Smooth muscle cell of the pulmonary artery (primary cell): ENCODE measurements at places on chromosomes 13 and 19. TPM values are rescaled to one million over a fixed set of nuclear protein-coding genes. Genes with fewer than 3 reads are reported as not detected.

Gene ZNF486
- total RNA-seq = 3.6 and 4.0 TPM in 2 replicates

Gene KLF12
- 12.3 and 25.4 TPM in 2 replicates for total RNA-seq

Gene MYO16
- total RNA-seq = not detected in 2 replicates

Gene ICAM4
- total RNA-seq = 0.10 and 0.52 TPM in 2 replicates

Gene PRX
- 1.4 and 1.6 TPM in 2 replicates for total RNA-seq

Gene GPR180
- total RNA-seq = 14.2 and 16.2 TPM in 2 replicates

Gene MYPOP
- total RNA-seq = 2.2 and 3.5 TPM in 2 replicates

Gene SPTBN4
- total RNA-seq = 1.2 and 5.3 TPM in 2 replicates

Gene KCNK6
- 9.3 and 13.0 TPM in 2 replicates for total RNA-seq

Gene FGF14
- total RNA-seq = under 0.01 TPM in 1 of 2 replicates, not detected in the other

Gene ADPRHL1
- total RNA-seq = 0.85 and 1.1 TPM in 2 replicates

Gene CDX2
- total RNA-seq = not detected in 2 replicates

Gene ZNF561
- total RNA-seq = 39.2 and 42.5 TPM in 2 replicates

Gene GPR4
- total RNA-seq = 0.53 and 0.78 TPM in 2 replicates
